ENCODE measurements at places on chromosomes 2 and 18.

DNA sequence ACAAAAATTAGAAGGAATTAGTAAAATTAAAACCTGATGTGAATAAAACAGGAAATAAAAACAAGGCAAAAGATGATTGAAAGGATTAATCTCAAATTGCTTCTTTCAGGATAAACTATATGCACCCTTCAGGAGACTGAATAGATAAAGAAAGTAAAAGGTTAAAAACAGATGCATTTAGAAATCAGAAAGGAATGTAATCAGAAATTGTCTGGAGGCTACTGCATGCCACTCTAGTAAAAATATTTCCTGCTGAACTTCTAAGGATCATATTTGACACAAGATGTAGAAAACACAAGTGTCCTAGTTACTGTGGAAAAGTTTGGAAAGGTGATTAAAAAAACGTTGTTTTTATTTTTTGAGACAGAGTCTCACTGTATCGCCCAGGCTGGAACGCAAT is 16.2 kb downstream of the CHCHD5 start:
- DNase-seq, result no peak

GRCh38 chr2:45003579-45004551 is 5.4 kb downstream of the SIX2 start:
- DNase-seq, result no peak

DNA sequence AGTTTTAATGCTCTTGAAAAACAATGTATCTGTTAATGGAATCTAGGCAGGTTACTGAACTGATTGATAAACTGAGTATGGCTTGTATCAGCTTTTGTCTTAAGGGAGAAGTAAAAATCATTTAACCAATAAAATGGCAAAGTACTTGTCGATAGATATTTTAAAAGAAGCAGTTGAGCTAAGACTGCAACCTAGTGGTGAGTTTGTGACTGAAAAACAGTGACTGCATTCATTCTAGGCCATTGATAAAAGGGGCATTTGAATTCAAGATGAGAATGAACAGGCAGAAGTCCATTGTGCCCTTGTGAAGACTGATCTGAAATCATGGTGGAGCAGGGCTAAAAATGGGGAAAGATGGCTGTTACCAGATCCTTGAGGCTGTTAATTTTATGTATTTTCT is 59.4 kb upstream of the MSTN start:
- no peak for DNase-seq

DNA sequence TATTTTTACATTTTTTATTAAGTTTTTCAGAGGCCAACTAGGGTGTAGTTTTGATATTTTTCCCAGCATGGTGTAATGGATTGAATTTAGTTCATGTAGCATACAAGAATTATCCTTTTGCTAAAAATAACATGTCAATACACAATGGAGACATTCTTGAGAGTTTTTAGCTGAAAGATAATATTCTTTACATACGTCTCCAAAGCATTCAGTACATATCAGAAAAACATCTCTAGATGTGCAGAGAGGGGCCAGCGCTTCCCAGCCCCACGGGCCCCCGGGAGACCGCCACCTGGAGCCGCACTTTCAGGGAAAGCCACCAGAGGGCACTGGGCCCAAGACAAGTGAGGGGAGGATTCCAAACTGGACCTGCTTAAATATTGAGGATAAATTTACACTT is 499.4 kb downstream of the GALR1 start:
- DNase-seq, result no peak
